ENCODE measurements at places on chromosomes 5 and 9.

- peak; percentile 48 for DNase-seq
Measured at GRCh38 chr9:98410185-98410697, 154.8 kb upstream of the TBC1D2 start.

DNA sequence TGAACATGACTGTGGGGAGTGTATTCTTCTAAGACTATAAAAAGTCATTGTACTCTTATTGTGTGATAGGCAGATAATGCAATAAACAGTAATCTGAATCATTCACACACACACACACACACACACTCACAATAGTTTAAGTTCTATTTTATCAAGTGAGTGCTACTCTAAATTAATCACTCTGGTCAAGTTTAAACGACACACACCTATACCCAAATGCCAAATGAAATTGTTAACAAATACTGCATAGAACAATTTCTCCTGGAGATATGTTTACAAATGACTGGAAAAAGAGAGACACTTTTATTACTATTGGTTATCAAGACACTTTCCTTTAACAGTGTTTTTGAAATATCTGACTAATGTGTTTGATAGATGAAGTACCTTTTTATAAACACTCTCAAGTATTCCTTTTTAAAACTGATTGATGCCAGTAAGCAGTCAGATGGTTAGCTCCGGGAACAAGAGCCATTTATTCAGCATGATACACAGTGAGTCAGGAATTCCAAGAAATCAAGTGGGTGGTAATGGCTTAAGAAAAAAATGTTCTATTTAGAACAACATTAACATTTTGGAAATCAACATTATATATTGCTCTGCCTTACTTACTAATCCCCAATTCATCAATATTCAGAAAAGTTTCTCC is 521.6 kb upstream of the ST8SIA4 start:
- DNase-seq, result no peak

GRCh38 chr5:116457062-116457461 is 117.6 kb downstream of the SEMA6A start:
- no peak for DNase-seq

- no peak for DNase-seq
Measured at GRCh38 chr5:152004095-152004494, 79.4 kb upstream of the GLRA1 start.

GRCh38 chr9:109319626-109320241 is 1.1 kb downstream of the EPB41L4B start:
- no peak for DNase-seq

- no peak for DNase-seq
Measured at GRCh38 chr9:124078641-124079040, 67.1 kb downstream of the LHX2 start.

DNA sequence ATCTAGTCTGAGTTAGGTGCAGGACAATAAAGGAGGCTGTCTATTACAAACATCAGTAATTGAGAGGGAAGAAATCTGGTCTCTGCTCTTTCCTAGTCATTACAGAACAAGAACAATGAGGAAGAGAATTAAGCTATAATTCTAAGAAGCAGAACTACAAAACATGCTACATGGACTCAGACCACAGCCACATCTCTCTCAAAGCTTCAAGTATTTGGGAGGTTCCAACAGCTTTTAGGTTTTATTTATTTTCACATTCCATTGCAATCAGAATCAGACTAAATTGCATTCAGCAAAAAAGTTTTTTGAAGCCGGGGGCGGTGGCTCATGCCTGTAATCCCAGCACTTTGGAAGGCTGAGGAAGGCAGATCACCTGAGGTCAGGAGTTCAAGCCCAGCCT is 1.1 kb upstream of the GRPEL2 start:
- DNase-seq, result no peak

GRCh38 chr9:129891569-129891968 is 56.3 kb downstream of the USP20 start:
- DNase-seq, result no peak

GRCh38 chr9:93136011-93136440 is 2.0 kb upstream of the NINJ1 start:
- no peak for DNase-seq

- DNase-seq, result no peak
Measured at GRCh38 chr5:174412374-174412773, 312.0 kb upstream of the MSX2 start.

- DNase-seq, result no peak
Measured at GRCh38 chr5:126443374-126443851, 20.2 kb downstream of the GRAMD2B start.

DNA sequence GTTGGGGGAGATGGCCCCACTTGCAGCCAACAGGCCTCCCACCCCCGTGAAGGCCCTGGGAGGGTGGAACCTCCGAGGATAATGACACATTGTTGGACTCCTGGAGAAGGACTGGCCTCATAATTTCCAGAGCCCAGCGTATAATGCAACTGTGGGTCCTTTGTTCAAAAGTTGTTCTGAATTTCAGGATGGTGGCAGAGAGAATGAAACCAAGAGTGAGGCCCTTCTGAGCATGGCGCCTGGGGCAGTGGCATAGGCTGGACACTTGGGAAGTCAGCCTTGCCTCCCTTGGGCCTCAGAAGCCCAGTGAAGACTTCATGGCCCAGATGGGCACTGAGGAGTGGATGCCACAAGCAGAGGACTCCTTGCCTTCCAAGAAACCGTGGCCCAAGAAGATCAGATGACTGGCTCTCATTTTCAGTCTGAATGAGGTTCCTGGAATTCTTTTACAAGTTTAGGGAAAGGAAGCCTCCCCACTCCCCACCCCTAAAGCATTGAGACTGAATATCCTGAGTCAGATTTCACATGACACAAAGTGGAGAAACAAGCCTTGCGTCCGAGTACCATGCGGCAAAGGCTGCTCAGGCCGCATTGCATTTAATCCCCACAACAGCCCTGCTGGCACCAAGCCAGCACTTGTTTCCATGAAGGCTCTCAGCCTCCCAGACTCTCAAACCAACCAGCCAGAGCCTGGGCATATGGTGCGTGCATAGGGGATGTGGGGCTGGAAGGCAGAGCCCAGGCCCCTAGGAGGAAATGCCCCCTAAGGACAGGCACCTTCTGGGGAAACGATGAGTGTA is 96.7 kb upstream of the SMIM23 start:
- no peak for DNase-seq

GRCh38 chr5:54357408-54358058 is 47.2 kb upstream of the ARL15 start:
- no peak for DNase-seq

GRCh38 chr9:129626079-129626624 is at the start of gene NTMT1:
TSS of gene NTMT1 (plus strand) at chr9:129626163. CDS start at chr9:129632704, 6,541 bp downstream.
- DNase-seq, result peak; percentile 95

GRCh38 chr5:149019679-149020078 is 43.2 kb downstream of the SH3TC2 start:
- DNase-seq, result no peak

- no peak for DNase-seq
Measured at GRCh38 chr5:157594675-157595459, 19.3 kb upstream of the ADAM19 start.

- no peak for DNase-seq
Measured at GRCh38 chr9:110104261-110104809, 103.6 kb downstream of the C9orf152 start.

GRCh38 chr9:133103183-133103986 is 17.7 kb downstream of the RALGDS start:
- DNase-seq, result peak; percentile 77

GRCh38 chr5:116506488-116506887 is 68.1 kb downstream of the SEMA6A start:
- no peak for DNase-seq

DNA sequence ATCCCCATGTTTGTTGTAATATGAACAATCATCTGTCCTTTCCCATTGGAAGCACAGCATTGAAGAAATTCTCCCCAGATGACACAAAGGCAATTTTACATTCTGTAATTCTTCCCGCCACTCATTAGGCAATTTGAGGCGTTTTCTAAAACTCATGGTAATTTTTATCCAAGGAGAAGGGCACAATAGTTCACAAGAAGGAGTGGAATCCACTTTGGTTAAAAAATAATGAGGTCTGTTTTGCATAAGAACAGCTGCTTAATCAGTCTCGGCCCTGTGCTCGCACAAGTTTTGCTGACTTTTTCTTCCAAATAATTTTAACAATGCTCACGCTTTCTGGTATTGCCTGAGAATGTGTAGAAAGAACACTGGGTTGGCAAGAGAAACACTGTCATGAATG is 94.0 kb downstream of the CAVIN4 start:
- no peak for DNase-seq

All from D341Med (cell line).